ENCODE measurements at places on chromosomes 16 and 17. TPM values are rescaled to one million over a fixed set of nuclear protein-coding genes. Genes with fewer than 3 reads are reported as not detected.

DNA sequence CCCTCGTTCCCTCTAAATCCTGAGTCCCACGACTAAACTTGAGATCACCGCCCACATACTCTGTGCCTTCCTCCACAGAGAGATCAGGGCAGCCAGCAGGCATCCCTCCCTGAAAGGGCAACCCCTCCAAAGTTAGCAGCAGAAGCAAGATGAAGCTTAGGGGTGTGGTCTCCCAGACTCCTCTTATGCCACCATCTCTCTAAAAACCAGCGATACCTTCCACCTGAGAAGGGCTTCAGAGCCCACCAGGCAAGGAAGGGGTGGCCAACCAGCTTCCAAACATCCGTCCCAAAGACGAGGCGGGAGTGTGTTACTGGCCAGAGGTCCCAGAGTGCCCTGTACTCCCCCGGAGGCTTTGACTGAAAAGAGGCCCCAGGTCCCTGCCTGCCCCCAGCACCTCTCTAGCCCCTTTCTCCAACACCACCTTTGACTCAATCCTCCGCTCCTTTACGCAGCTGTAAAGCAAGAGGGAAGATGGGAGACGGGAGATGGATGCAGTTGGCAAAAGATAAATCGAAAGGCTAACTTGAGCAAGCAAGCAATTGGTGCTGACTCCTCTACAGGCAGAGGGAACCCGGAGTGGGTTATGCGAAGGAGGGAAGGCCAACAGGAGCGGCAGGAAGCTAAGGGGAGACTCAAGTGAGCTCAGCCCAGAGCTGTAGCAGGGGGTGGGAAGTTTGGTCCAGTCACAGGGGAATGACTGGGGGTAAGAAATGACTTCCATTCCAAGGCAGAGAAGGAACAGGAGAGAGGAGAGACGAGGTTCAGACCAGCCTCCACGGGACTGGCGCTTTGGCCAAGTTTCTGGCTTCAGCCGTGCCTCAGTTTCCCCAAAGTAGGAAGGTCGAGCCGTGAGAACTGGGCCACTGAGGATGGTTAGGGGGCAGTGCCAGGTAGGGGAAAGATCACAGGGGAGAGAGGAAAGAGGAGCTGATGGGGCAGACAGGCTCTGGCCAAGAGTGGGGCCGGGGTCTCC is 1.0 kb downstream of the ST3GAL2 start:
- H3K4me1 ChIP-seq, result peaks cover 45% of the 10 kb centered on the region
- peak overlapping the region; percentile 95 for H3K4me3 ChIP-seq
- H3K27ac ChIP-seq, result peak overlapping the region; percentile 48

- no peaks in the 10 kb centered on the region for H3K4me1 ChIP-seq
- no peaks in the 10 kb centered on the region for H3K27me3 ChIP-seq
- DNase-seq, result no peak
- H3K27ac ChIP-seq, result no peak overlapping the region
Observed at GRCh38 chr17:68819465-68819864, 135.7 kb downstream of the ABCA8 start.

- H3K27ac ChIP-seq, result no peak overlapping the region
- H3K36me3 ChIP-seq, result no peaks in the 10 kb centered on the region
- no peak overlapping the region for H3K4me3 ChIP-seq
- H3K27me3 ChIP-seq, result no peaks in the 10 kb centered on the region
- no peak for DNase-seq
Observed at GRCh38 chr17:3547628-3548027, 10.0 kb downstream of the TRPV3 start.

DNA sequence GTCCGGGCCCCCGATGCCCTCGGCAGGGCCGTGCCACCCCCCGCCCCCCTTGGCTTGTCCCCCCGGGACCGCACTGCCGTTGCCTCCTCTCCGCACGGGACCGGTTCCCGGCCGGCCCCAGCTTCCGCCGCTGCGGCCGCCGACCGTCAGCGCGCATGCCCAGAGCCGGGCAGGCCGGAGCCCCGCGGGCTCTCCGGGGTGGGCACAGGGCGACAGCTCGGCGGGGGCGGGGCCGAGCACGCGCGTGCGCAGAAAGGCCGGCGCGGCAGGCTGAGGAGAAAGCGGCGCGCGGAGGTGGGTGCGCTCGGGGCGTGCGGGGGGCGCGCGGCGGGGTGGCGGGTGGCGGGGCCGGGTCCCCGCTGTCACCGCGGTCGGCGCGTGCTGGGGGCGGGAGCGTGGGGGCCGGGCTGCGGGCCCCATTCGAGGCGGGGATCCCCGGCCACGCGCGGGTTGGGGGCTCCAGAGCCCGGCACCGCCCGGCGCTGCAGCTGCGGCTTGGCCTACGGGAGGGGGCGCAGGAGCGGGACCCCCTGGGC is at the start of gene TBC1D24:
TBC1D24 (plus strand) TSS at position 251 of the 536 bp plus-strand sequence. CDS start 21,022 bp downstream, outside the sequence.
- peaks cover 34% of the 10 kb centered on the region for H3K4me1 ChIP-seq
- no peak within 1 kb of the TSS for H3K4me3 ChIP-seq
- peak; percentile 66 for DNase-seq
- peak within 1 kb of the TSS; percentile 12 for H3K27ac ChIP-seq

DNA sequence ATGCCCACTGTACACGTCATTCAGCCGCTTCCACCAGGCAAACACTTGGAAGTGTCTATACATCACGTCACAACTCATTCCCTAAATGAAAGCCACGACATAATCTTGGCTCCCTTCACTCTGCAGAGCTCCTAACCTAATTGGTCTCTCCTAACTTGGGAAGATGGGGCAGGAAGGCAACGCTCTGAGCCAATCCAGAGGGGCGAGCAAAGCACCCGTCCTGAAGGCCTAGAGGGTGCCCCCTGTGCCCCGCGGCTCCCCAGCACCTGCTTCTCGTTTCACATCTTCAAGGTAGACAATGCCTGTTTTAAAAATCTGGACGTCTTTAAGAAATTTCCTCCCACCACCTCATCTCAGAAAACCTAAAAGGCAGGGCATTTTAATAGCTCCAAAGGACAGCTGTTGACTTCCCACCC is 1.0 kb downstream of the CSNK2A2 start:
- H3K4me1 ChIP-seq, result peaks cover 43% of the 10 kb centered on the region
- H3K27me3 ChIP-seq, result no peaks in the 10 kb centered on the region
- peaks cover 22% of the 10 kb centered on the region for H3K36me3 ChIP-seq
- peak overlapping the region; percentile 39 for H3K4me3 ChIP-seq
- DNase-seq, result no peak

Gene USP22
- 140 TPM for total RNA-seq

Gene SRCIN1
- 0.28 TPM for total RNA-seq

Gene TSNAXIP1
- 0.64 TPM for total RNA-seq

Gene TMC5
- total RNA-seq, result not detected

Gene CRHR1
- total RNA-seq, result not detected

Data from CD4-positive, alpha-beta memory T cell (primary cell).